ENCODE measurements at places on chromosomes 2 and 18.

- DNase-seq: no peak
Observed at GRCh38 chr2:1321321-1321720, 91.9 kb upstream of the TPO start.

DNA sequence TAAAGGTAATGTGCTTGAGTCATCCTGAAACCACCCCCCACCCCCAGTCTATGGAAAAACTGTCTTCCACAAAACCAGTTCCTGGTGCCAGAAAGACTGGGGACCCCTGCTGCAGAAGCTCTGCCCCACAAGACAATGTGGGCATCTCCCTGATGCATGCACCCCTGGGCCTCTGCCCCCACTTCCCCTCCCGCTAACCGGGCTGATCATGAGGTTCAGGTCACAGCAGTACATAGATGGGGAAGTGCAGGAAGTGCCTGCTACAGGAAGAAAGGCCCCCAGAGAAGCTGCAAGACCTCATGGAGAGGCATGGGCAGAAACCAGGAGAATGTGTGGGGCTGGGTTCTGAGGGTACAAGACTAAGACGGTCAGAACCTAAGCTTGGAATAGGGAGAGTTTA lies 243.4 kb upstream of the ID2 start:
- no peak for DNase-seq

GRCh38 chr2:221476195-221476594 lies 95.9 kb downstream of the EPHA4 start:
- no peak for DNase-seq

DNA sequence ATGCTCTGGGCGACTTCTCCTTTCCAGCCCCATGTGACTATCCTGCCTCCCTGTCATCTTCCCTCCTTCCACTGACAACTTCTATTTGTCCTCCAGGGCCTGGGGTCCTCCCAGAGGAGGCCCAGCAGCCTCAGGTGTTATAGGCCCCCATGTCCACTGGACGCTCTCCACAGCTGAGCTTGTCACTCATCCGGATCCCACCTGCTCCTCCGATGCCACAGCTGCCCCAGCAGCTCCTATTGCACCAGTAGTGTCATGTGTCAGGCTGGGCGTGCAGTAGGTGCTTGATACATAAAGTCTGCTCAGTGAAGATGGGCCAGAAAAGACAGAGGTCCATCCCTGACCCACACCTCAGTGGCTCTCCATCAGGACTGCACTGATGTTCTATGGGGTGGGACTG lies 305.7 kb upstream of the MYT1L start:
- no peak for DNase-seq

GRCh38 chr18:62081248-62081647 lies 105.6 kb downstream of the PIGN start:
- DNase-seq: no peak

DNA sequence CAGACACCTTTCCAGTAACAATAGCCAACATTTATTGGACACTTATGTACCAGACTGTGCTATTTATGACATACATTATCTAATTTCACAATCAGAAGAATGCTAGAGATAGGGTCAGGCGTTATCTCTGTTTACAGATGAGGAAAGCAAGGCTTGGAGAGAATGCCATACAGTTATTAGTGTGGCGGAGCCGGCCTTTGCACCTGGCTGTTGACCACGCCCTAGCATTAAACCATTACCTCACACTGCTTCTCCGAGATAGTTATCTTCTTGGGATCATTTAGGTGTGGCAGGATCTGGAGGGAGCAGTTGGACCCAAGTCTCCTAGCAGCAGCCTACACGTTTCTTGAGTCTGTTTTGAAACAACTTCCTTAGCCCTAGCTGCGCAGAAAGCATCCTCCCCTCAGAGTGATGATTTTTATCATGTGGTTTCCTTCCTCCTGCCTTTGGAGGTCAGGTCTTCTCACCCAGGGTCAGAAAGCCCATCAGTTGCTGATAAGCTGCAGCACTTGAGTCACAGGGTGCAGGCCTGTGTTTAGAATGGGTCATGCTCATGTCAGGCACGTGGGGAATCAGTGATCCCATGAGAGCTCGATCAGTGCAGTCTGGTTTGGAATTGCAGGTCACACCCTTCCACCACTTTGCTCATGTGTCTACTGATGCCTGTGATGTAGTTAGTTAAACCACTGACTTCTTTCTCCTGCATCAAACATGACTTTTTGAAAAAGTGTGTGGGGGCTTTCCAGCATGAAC lies 118.2 kb downstream of the SPTBN1 start:
- DNase-seq: no peak

- no peak for DNase-seq
Observed at GRCh38 chr18:48827291-48828193, 123.2 kb downstream of the SMAD7 start.

DNA sequence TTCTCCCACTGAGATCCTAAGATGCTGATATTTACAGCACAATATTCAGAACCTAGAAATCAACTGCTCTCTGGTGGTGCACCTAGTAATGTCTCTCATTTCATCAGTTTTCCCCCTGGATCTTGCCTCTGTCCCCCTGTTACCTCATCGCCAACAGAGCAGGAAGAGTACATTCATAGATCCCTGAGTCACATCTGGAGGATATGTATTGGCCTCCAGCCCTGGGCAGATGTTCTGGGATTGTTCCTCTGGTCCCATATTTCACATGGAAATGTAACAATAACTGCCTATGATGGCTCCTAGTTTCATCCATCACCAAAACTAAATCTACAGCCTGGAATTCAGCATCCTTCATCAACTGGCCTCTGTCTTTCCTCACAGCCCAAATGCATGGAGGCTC lies 278.8 kb upstream of the SLC14A2 start:
- no peak for DNase-seq

All from memory B cell (primary cell).